ENCODE measurements at places on chromosomes 5 and 9.

- H3K4me1 ChIP-seq, result peaks cover 30% of the 10 kb centered on the region
- peak; percentile 91 for DNase-seq
- H3K4me3 ChIP-seq, result peak within 1 kb of the TSS; percentile 97
- peaks cover 37% of the 10 kb centered on the region for H3K36me3 ChIP-seq
- H3K27ac ChIP-seq, result peak within 1 kb of the TSS; percentile 92
- no peaks in the 10 kb centered on the region for H3K27me3 ChIP-seq
Measured at GRCh38 chr9:135500525-135501260, at the start of gene MRPS2. Gene MRPS2 (plus strand): TSS chr9:135500682. CDS start chr9:135500711, 29 bp downstream.

DNA sequence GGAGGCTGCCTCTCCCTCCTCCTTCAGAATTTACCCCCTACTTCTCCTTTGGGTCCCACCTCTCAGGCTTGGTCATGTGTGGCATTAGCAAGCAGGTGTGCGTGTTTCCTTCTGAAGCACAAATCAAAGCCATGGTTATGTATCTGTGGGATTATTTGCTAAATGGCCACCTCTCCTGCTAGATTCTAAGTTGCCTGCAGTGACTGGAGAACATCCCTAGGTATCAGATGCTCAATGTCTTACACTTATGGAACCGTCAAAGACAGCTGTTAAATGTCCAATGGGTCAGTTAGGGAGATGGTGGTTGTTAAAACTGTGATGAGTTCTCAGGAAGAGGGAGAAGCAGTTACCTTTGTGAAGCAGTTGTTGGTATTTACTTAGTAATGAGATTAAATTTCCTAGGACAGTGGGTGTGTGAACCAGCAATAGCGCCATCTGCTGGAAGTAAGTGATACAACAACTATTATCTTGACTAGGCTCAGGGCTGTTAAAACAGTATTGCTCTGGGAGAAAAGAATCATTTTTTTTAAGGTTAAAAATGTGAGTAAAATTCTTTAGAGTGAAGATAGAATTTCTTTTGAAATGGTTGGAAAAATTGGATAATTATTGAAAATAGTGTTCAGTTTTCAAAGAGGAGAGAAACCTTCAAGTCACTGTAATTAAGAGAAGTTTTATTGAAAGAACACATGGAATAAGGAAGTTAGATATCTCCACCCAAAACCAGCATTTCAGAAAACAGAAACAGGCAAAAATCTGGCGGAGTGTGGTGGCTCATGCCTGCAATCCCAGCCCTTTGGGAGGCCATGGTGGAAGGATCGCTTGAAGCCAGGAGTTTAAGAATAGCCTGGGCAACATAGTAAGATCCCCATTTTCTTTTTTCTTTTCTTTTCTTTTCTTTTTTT is 71.3 kb downstream of the TMC1 start:
- H3K4me1 ChIP-seq, result peaks cover 4% of the 10 kb centered on the region
- no peak for DNase-seq

DNA sequence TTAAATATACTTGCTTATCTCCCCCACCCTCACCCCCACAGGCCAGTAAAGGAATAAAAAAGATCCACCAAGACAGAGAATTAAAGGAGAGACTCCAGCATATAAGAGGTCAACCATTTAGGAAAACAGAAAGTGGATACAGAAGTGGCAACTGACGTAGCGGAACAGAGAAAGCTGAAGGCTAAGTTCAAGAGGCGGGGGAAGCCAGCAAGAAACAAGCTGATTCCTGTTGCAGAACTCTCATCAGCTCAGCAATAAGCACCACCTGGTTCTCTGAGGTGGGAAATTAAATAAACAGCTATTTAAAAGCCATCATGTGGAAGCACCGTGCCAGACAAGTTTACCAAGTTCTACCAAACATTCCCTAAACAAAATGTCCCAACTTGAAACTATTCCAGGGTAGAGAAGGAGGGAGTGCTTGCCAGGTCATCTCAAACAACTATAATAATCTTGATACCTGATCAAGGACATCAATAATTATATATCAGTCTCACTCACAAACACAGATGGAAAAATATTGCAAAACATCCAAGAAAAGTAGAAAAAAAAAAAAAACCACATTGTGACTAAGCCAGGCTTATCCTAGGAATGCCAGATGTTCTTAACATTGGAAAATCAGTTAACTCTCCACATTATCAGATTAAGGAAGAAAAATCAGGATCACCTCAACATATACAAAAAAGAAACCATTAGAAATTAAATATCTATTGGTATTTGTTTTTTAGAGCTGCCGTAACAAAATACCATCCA is 7.3 kb upstream of the ARL15 start:
- H3K4me1 ChIP-seq, result no peaks in the 10 kb centered on the region
- no peak overlapping the region for H3K4me3 ChIP-seq
- no peak overlapping the region for H3K27ac ChIP-seq
- H3K27me3 ChIP-seq, result peaks cover 33% of the 10 kb centered on the region
- H3K36me3 ChIP-seq, result no peaks in the 10 kb centered on the region

DNA sequence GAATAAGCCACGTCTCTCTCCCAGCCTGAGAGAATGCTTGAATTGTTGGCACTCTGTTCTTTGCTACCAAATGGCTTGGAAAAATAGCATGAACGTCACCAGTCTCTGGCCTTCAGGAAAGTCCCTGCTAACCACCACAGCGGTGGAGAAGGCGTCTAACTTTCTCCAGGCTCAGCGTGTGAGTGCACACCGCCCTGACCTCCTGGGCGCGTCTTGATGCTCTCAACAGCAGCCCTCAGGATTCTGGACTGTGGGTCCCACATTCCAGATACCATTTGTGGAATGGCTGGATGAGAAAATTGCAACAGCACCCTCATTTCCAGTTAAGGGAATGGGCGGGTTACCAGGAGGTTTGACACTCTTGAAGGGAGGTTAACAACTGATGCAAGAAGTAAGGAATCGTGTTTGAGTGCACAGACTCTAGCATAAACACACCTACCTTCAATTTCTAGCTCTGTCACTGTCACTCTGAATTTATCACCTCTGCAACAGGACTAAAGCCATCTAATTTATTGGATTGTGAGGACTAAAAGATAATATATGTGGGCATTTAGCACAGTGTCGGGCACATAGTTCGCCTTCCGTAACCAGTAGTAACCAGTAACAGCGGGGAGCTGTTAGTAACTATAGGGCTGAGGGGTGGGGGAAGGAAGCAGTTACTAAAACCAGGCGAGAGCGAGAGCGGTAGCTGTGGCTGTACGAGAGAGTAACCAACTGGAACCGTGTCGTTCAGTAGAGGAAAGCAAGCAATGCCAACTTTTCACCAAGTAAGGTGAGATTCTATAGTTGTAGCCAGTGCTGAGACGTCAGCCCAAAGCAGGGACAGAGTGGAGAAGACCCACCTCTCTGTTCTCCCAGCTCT is 807 bp upstream of the PLGRKT start:
- no peaks in the 10 kb centered on the region for H3K27me3 ChIP-seq
- peak overlapping the region; percentile 100 for H3K27ac ChIP-seq
- H3K36me3 ChIP-seq, result peaks cover 36% of the 10 kb centered on the region
- peaks cover 61% of the 10 kb centered on the region for H3K4me1 ChIP-seq

- H3K36me3 ChIP-seq, result no peaks in the 10 kb centered on the region
- DNase-seq, result peak; percentile 39
- H3K27me3 ChIP-seq, result peaks cover 18% of the 10 kb centered on the region
Measured at GRCh38 chr5:7850395-7851239, at the start of gene CFAP90. Gene CFAP90 (minus strand): TSS chr5:7851133. CDS start chr5:7851021, 112 bp downstream.

GRCh38 chr5:94355811-94356210 is 262.6 kb downstream of the KIAA0825 start:
- H3K36me3 ChIP-seq, result no peaks in the 10 kb centered on the region
- H3K27me3 ChIP-seq, result no peaks in the 10 kb centered on the region
- H3K27ac ChIP-seq, result no peak overlapping the region
- H3K4me3 ChIP-seq, result no peak overlapping the region
- H3K4me1 ChIP-seq, result no peaks in the 10 kb centered on the region

DNA sequence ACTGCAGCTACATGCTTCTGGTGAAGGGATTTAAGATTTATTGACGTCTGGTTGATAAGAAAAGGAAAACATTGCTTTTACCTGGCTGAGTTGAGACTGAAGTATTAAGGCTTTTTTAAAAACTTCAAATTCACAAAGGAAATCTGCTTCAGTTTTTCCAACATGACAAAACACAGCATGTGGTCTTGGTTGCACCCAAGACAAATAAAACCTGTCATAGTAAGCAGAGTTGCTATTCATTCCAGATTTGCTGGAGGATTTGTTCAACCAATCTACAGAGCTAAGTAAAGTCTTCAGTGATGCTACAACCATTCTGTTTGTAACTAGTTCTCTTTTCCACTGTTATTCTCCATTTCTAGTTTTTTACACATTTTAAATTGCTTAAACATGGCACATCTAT is 11.3 kb downstream of the C5orf63 start:
- H3K36me3 ChIP-seq, result peaks cover 16% of the 10 kb centered on the region
- H3K27ac ChIP-seq, result no peak overlapping the region
- no peak overlapping the region for H3K4me3 ChIP-seq
- no peak for DNase-seq

DNA sequence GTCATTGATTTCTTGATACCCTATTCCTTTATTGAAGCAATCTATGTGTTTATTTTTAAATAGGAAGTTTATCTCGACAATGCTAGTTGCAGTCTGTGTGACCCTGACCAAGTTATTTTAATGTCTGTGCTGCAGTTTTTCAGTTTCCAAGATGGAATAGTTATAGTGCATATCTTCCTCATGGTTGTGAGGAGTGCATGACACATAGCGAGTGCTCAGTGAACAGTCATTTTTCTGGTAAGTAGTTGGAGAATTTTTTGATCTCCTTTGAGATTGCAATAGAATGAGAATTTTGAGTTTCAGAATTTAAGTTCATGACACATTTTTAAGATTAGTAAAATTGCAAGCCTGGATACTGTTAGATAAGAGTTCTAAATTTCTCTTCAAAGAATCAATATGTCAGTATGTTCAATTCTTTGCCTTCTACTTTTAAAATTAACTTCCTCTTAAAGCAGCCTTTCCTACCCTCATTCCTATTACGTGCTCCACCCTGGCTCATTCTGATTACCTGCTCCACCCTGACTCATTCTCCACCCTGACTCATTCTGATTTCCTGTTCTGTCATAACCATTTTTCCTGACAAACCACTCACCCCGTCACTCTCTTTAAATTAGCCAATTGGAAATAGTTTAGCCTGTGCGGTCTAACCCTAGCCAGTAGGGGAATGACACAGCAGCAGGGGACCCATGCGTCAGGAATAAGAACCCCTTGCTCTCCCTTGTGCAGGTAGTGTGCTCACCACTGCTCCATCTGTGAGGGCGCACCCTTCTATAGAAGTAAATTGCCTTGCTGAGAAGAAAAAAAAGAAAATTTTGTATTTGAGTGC is 30.7 kb downstream of the SPIN1 start:
- DNase-seq, result no peak
- no peaks in the 10 kb centered on the region for H3K27me3 ChIP-seq

DNA sequence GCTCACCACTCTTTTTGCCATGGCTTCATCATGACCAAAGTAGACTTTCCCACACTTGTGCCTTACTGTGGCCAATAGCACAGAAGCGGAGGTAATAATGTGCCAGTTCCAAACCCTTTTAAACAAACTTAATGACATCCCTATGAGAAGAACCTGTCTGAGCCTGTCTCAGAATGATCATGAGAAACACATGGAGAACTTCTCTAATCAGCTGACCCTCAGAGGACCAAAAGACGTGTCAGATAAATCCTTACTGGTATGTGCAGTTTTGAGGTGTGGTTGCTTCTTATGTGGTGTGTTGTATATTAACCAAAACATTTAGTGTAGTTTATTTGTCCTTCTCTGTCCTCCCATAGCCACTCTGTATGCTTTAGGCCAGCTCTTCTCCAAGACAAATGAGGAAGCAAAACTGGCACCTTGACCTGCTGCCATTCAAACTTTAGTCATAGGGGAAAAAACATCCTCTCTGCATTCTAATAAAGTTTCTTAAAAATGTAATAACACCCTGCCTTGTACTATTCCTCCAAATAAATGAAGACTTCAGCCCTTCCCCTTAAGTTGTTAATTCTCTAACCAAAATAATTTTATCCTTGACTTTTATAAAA is 168.9 kb downstream of the MUSK start:
- H3K4me3 ChIP-seq, result no peak overlapping the region
- H3K27me3 ChIP-seq, result no peaks in the 10 kb centered on the region
- no peak for DNase-seq
- no peaks in the 10 kb centered on the region for H3K4me1 ChIP-seq
- H3K36me3 ChIP-seq, result no peaks in the 10 kb centered on the region

- no peaks in the 10 kb centered on the region for H3K36me3 ChIP-seq
- no peaks in the 10 kb centered on the region for H3K4me1 ChIP-seq
- no peak for DNase-seq
- no peak overlapping the region for H3K27ac ChIP-seq
- no peak overlapping the region for H3K4me3 ChIP-seq
- no peaks in the 10 kb centered on the region for H3K27me3 ChIP-seq
Measured at GRCh38 chr5:164832516-164832915, 1327.1 kb downstream of the MAT2B start.

DNA sequence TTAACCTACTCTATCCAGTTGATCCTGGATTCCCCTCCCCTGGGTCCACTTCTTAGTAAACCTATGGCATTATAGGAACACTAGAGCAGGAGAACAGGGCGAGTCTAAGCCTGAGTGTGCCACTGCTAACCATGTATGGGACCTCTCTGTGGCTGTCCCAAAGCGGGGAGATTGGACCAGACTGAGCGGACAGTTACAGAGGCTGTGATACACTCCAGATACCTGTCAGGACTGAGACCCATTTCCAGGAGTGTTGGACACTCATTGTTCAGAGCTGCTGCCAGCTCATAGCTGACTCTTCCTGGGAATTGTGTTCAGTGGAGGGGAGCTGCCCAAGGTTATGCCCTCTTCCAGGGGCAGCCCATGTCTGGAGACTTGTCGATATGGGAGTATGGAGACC is 11.9 kb upstream of the LTC4S start:
- H3K36me3 ChIP-seq, result peaks cover 32% of the 10 kb centered on the region
- H3K27me3 ChIP-seq, result no peaks in the 10 kb centered on the region
- no peak for DNase-seq

- no peak for DNase-seq
- no peak overlapping the region for H3K4me3 ChIP-seq
- no peak overlapping the region for H3K27ac ChIP-seq
- no peaks in the 10 kb centered on the region for H3K36me3 ChIP-seq
Measured at GRCh38 chr5:80568251-80568650, 1.8 kb downstream of the ANKRD34B start.

DNA sequence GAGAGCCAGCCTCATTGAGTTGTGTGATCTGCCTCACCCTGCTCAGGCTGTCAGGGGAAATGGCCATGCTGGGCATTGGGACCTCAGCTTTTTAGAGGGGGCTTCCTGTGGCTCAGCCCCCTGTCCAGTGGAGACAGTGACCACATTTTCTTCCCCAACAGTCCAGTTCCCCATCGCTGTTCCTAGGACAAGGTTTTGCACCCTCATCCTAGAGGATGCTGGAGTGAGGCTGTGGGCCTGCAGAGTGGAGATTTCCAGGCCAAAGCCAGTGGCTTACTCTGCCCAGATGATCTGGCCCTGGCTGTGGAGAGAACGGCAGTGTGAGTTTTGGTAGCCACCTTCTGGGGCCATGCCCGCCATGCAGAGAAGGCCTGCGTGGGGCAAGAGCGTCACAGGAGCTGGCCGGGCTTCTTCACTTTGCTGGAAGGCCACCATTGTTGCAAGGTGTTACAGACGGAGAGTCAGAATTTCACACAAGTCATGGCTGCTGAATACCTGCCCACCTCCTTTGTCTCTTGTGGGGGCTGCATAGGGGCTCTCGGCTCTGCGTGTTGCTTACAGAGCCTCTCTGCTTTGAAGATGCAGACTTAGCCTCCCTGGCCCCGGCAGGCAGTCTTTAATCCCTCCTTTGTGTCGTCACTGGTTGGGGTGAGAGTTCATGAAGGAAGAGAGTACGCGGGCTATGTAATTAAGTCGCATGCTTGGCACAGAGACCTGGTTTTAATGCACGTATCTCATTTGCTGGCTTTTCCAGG is 35.2 kb upstream of the PITX1 start:
- DNase-seq, result no peak
- no peaks in the 10 kb centered on the region for H3K36me3 ChIP-seq
- H3K4me1 ChIP-seq, result no peaks in the 10 kb centered on the region
- peaks cover 12% of the 10 kb centered on the region for H3K27me3 ChIP-seq

GRCh38 chr5:140794595-140795258 is at the start of gene PCDHA2:
Gene PCDHA2 (plus strand): TSS chr5:140794852.
- peaks cover 2% of the 10 kb centered on the region for H3K36me3 ChIP-seq
- H3K27me3 ChIP-seq, result peaks cover 12% of the 10 kb centered on the region
- no peaks in the 10 kb centered on the region for H3K4me1 ChIP-seq
- DNase-seq, result no peak
